ENCODE measurements at places on chromosomes 12 and 14.
A peak's percentile ranks its signal among the peaks of the same experiment; 100 is the strongest.

DNA sequence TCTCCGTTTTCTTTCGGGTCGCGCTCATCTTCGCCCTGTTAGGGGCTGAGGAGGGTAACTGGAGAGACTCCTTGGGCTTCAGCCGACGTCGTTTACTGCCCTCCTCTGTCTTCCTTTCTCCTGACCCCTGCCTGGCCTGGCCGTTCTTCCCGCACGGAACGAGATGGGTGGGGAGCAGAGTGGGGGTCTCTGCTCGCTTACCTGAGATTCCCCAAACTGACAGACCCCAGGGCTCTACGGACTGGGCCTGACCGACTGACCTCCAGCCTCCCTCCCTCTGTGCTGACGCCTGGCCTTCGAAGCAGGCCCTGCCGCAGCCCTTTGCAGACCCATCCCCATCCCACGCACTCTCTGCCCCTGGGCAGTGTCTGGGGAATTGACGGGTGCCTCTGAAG lies 439 bp downstream of the GOLGA5 start:
- peak; percentile 63 for DNase-seq

DNA sequence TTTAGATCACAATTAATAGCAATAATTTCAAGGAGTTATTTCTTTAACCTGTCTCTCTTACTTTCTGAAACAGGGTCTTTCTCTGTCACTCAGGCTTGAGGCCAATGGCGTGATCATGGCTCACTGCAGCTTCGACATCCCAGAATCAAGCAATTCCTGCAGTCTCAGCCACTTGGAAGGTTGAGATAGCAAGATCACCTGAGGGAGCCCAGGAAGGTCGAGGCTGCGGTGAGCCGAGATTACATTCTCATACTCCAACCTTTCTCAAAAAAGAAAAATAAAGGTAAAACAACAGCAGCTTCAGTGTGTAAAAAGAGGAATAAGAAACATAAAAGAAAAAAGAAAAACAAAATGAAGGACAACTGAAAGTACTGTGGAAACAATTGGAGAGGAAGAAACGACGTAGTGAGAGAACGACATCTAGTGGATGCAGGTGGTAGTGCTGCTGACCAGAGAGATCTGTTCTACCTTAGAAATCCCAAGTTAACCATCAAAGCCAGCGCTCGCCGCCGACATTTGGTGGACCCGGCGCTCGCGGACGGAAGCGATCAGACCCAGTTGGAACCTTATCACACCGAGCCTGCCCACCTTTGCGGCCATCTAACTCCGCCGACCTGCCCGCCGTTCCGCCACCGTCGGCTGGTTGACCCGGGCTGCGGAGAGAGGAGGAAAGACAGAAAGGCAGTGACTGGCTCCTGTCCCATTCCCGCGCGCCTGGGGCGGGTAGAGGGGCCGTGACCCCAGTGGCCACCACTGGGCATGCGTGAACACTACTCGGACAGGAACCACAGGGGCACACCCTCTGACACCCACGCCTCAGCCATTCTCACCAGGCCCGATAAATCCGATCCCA lies 196.1 kb downstream of the ALG10 start:
- DNase-seq, result peak; percentile 82

DNA sequence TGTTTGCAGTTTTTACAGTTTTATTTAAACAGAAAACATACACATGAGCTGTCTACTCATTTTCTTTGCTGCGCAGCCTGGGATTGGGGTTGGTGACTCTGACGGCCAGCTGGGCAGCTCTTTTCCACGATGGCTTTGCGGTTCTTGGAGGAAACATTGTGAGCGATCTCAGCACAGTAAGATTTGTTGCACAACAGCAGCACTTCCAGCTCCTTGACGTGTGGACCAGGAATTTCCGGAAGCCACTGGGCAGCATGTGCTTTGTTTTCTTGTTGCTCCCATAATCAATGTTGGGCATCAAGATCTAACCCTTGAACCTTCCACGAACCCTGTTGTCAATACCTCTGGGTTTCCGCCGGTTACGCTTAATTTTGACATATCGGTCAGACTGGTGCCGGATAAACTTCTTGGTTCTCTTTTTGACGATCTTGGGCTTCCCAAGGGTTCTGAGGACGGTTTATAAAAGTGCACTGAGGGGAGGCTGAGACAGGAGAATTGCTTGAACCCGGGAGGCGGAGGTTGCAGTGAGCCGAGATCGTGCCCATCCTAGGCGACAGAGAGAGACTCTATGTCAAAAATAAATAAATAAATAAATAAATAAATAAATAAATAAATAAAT lies 21.8 kb downstream of the FKBP11 start:
- DNase-seq, result no peak

GRCh38 chr14:76546426-76547221 lies 170.7 kb downstream of the ESRRB start:
- DNase-seq, result no peak

DNA sequence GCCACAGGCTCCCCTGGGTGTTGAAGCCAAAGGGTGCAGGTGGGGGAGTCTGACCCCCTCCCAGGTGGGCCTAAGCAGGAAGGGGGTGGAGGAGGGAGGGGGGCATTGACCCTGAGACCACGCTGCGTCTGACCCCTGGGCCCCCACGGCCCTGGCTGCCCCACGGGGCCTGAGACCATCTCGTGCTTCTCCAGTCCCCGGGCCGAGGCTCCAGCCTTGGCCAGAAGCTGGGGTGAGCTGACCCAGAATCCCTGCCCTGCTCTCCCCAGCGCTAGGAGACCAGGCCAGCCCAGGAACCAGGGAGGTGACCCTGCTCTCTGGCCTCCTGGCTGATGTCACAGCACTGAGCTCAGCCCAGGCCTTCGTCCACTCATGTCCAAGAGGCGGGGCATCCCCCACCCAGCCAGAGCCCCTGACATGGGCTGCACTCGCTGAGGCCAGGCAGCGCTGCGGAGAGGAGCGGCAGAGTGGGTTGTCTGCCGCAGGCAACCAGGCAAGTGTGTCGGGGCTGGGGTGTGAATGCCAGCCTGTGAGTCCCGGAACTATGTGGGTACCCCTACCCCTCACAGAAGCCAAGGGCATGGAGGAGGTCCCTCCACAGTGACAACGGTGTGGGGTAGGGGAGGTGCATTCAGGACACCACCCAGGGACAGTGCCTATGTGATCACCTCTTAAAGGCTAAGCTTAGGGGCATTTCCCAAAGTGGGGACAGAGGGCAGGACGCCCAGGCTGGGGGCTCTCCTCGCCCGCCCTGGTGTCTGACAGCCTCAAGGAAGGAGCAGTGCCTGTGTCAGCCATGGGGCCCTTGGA lies 6.3 kb downstream of the TRMT61A start:
- DNase-seq, result no peak

DNA sequence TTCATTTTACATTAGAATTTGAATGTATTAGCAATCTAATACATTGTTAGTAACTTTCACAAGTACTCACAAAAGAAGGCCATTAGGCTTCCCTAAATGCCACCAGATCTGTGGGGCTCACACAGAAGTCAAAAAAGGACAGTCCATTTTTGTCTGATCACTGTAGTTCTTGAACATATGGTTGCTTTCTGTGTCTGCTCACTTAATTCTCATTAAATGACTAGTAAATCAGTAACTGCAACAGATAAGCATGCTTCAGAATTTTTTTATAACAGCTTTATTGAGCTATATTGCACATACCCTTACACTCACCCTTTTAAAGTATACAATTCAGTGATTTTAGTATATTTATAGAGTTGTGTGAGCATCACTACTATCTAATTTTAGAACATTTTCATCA lies 71.4 kb downstream of the DENND5B start:
- DNase-seq, result no peak

DNA sequence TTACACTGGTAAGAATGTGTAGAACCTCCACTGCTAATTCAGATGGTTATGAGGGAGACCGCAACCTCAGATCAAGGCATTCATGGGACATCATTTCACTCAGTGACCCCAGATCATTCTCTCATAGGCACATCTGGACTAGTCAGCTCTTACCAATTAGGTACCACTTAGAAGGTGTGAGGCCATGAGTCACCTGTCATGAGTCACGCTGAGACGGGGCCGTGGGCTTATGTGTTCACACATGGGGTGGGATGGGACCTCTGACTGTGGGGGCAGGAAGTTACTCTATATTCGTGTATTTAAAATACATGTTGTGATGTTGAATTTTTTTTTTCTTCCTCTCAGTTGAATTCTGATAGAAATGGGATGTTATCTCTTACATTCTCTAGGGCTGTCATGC lies 55.9 kb downstream of the CCDC92 start:
- peak; percentile 84 for DNase-seq

GRCh38 chr12:69642531-69642930 lies 31.8 kb upstream of the LRRC10 start:
- no peak for DNase-seq

DNA sequence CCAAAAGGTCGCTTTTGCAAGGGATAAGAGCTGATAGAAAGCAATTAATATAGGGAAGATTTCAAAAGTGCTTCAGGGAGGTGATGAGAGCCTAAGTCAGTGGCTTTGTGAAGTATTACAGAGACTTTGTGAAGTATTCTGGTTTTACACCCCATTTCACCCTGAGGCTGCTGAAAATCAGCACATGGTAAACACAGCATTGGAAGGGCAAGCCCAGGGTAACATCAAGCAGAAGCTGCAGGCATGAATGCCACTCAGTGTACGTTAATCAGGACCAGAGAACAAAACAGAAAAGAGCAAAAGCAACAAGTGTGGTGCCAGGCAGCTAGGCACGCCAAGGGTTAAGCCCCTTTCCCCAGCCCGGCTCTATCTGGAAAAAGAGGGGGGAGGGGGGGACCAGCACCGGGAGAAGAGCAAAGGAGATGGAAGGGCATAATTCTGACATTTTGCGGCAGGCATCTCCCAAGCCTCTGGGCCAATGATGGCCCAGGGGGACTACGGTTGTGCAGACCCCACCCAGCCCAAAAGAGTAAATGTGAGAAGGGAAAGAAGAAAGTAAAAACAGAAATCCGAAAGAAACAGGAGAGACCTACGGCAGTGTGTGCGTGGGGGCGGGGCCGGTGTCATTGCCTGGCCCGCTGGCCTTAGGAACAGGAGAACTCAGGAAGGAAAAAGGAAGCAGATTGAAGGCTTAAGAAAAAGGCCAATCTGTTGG lies 58.9 kb downstream of the DHRS2 start:
- no peak for DNase-seq

DNA sequence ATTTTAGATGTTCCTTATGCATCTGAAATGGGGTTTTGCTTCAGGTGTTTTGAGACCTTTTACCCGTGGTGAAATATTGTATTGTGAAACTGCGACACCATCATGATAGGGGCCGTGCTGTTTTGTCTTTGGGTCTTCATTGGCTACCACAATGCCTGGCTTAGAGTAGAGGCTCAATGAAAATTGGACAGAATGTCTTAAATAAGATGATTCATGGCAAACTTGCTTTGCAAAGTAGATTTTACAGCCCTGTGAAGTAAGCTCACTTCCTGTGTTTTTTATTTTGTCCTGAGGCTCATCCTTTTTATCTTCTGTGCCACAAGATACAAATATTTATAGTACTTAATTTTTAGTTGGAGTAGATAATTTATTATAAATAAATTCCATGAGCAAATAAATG lies 111.3 kb upstream of the FRMD6 start:
- DNase-seq, result no peak

DNA sequence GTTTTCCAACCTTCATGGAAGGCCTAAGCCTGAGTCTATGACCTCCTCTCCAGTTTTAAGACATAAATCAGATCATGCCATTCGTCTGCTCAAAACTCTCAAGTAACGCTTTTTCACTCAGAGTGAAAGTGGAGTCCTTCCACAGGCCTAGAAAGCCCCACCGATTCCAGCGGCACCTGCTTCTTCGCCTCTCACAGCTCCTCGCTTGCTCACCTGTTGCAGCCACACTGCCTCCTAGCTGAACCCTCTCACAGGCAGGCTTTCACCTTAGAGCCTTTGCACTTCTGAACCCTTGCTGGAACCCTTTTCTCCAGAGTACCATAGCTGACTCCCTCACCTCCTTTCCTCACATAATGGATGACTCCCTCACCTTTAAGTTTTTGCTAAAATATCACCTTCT lies 301.1 kb downstream of the ZFP36L1 start:
- no peak for DNase-seq

GRCh38 chr14:32513571-32514009 lies 184.5 kb downstream of the AKAP6 start:
- DNase-seq, result no peak
